ENCODE measurements at places on chromosomes 3 and 15. TPM values are rescaled to one million over a fixed set of nuclear protein-coding genes. Genes with fewer than 3 reads are reported as not detected.

The MAP4 gene
- polyA plus RNA-seq, result 60.3 TPM

The CHL1 gene
- polyA plus RNA-seq, result not detected

The CHMP2B gene
- 10.6 TPM for polyA plus RNA-seq

DNA sequence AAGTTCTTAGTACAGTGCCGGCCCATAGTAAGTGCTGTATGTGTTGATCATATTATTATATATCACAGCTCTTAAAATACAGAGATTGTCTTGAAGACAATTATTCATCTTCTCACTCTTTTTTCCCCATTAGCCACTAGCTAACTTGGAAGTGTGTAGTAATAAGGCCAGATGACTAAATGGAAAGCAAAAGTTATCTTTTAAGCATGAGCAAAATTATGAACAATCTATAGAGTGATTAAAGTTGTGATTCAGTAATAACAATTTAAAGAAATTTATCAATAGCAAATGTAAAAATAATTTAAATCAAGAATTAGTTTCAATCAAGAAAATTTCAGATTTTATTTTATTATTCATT, 630.9 kb upstream of the TBL1XR1 start:
- H3K4me3 ChIP-seq, result no peak overlapping the region
- H3K4me1 ChIP-seq, result no peaks in the 10 kb centered on the region
- peaks cover 4% of the 10 kb centered on the region for H3K27me3 ChIP-seq
- no peak for DNase-seq
- H3K36me3 ChIP-seq, result no peaks in the 10 kb centered on the region
- no peak overlapping the region for H3K27ac ChIP-seq

DNA sequence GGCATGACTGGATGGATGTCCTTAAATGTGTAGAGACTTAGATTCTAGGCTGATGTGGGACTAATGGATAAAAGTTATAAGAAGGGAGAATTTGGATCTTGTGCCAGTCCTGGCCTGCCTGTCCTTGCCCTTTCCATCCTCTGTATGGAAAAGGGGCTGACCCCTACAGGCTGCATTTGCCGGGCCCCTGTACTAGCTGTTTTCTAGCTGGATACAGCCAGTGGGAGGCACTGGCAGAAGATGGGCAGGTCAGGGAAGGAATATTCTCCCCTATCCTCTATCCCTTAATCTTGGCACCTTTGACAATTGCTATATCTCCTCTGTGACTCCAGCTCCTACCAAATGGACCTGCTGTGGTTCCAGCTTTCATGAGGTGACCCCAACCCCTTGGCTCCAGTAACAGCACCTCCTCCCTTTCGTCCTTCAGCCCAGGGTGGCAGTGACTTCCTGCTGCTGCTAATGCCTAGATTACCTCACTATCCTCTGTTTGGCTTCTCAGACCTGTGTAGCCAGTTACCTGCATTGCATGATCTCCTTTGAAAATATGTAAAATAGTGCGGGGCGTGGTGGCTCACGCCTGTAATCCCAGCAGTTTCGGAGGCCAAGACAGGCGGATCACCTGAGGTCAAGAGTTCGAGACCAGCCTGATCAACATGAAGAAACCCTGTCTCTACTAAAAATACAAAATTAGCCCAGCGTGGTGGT, 6.2 kb upstream of the TNFAIP8L3 start:
- no peaks in the 10 kb centered on the region for H3K36me3 ChIP-seq
- no peak for DNase-seq
- H3K27me3 ChIP-seq, result peaks cover 12% of the 10 kb centered on the region

The SLC6A11 gene
- polyA plus RNA-seq, result not detected
